ENCODE measurements at places on chromosomes 3 and 15.

DNA sequence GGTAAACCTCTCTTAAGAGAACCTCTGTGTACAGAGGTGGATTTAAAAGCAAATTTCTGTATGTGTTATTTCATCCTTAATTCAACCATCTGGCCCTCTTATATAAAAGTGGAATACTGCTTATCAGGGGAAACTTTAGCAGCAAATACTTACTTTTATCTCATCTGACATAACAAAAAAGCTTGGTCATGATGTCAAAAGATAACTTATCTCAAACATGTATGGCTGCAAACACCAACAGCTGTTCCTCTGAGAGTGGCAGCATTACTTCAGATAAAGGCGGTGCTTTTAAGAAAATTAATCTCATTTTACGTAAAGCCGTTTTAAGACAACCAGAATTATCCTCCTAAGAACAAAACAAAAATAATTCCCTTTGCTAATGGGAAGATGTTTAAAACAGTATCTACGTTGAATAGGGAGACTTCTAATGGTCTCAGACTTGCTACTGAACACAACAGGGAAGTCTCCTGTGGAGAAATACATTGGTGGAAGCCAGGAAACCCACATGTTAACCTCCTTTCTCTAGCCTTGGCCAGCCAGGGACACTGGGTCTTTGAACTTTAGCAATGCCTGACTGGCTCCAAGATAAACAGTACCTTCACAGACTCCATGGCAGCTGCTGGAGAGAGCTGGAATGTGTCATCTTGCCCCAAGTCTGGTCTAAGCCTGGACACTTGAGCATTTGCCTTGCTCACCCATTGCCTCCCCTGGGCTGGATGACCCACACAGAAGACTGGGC is 18.1 kb downstream of the ARRDC4 start:
- DNase-seq: no peak

DNA sequence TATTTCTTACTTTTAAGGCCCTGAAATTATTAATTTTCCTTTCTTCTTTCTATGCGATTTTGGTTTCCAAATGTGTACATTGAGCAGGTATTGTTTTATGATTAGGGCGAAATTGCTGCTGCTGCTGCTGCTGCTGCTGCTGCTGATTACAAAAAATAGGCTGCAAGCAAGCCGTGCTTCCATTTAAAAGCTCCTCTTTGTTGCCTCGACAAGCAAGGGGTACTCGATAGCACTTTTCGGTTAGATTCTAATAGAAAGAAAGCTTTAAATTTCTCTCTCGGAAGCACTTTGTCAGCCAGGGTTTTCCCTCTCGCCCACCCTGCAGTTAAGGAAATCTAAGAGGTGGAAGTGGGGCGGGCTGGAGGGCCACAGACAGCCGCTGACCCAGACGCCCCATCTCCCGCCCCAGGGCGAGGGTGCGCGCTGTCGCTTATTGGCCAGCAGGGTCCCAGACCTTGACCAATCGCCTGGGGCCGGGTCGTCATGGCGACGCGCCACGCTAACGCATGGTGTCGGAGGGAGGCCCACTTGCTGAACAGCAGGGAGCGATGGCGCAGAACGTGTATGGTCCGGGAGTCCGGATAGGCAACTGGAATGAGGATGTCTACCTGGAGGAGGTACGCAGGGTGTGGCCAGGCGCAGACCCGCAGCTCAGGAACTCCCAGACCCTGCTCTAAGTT is at the start of gene CFAP161:
TSS of gene CFAP161 (plus strand) at position 489 of the 680 bp plus-strand sequence. CDS start at position 549, 60 bp downstream.
- peak; percentile 94 for DNase-seq

GRCh38 chr15:88448991-88449461 is 18.2 kb downstream of the MRPL46 start:
- DNase-seq: peak; percentile 59

- no peak for DNase-seq
These were observed 914 bp upstream of the PAQR5 start for GRCh38 chr15:69297642-69298353.

GRCh38 chr15:74179983-74180880 is 6.7 kb downstream of the ISLR start:
- no peak for DNase-seq

DNA sequence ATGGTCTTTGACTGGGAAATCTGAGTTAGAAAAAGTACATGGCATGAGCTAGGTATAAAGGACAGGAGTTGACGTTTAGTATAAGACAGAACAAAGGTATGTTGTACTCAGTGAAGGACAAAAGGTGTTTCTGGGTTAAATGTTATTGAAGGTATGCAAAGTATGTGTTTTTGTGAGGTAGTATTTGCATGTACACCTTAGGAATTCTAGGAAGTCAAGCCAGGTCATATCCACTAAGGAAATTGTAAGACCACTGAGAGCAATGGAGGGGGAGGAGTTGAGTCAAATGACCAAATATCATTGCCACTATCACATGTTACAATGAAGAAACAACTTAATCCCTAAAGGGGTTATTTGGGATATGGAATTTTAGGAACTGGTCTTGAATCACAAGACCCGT is 24.4 kb upstream of the TGFBR2 start:
- no peak for DNase-seq

- no peak for DNase-seq
These were observed 9.4 kb downstream of the IGF1R start for GRCh38 chr15:98657721-98658120.

- no peak for DNase-seq
These were observed 68.1 kb downstream of the MEIS2 start for GRCh38 chr15:37032091-37032775.

DNA sequence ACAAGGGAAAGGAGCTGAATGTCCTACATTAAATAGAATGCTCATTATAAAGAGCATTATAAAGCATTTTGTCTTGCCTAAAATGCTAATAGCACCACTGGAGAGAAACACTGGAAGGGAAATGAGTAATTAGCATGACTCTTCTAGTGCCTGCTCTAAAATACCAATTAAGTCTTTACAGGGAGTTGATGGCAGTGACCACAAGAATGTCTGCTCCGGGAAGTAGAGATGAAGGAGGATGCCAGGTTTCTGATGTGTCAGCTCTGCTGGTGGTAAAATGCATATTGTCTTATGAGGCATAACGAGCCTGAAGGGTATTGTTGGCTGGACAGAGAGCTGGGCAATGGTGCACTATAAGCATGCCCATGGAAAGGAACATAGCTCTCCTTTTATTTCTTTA is 49.5 kb downstream of the MYLK start:
- DNase-seq: no peak

DNA sequence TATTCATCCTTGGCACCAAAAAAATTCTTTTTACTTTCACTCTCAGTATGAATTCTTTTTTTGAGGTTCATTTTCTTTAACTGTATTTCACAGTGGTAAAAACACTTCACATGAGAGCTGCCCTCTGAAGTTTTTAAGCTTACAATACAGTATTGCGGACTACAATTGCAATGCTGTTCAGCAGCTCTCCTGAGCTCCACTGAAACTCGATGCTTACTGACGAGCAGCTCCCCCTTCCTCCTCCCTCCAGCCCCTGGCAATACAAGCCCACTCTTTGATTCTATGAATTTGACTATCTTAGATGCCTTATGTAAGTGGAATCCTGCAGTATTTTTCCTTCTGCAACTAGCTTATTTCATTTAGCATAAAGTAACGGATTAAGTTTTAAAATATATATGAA is 183.4 kb downstream of the ADAMTS17 start:
- no peak for DNase-seq

GRCh38 chr15:31362886-31363285 is 36.3 kb downstream of the KLF13 start:
- no peak for DNase-seq

- no peak for DNase-seq
These were observed 53.4 kb downstream of the SLC6A11 start for GRCh38 chr3:10869460-10869859.

- no peak for DNase-seq
These were observed 23.7 kb downstream of the ESYT3 start for GRCh38 chr3:138457863-138458735.

DNA sequence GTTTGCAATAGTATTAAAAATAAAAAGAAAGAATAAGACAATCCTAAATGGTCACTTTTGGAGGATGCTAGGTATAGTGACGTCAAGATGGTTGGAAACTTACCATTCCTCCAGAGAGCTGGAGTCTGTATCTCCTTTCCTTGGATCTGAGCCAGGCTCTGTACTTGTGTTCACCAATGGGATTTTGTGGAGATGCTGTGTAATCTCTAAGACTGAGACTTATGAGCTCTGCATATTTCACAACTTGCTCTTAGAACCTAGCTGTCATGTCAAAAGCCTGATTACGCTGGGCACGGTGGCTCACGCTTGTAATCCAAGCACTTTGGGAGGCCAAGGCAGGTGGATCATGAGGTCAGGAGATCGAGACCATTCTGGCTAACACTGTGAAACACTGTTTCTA is 126.8 kb upstream of the CLSTN2 start:
- DNase-seq: no peak

- DNase-seq: no peak
These were observed 422.2 kb downstream of the GBE1 start for GRCh38 chr3:81339040-81339845.

- no peak for DNase-seq
These were observed 120.8 kb downstream of the FEZF2 start for GRCh38 chr3:62252438-62253157.

Measured in lower leg skin (tissue), 4 donors.